Peyer's patch (tissue), 4 donors: ENCODE measurements at places on chromosomes 2 and 18. TPM values are rescaled to one million over a fixed set of nuclear protein-coding genes. Genes with fewer than 3 reads are reported as not detected.

GRCh38 chr2:134819334-134819733 is 19.1 kb upstream of the ACMSD start:
- no peak for DNase-seq

LNPK gene
- 16.1 TPM for total RNA-seq

DNA sequence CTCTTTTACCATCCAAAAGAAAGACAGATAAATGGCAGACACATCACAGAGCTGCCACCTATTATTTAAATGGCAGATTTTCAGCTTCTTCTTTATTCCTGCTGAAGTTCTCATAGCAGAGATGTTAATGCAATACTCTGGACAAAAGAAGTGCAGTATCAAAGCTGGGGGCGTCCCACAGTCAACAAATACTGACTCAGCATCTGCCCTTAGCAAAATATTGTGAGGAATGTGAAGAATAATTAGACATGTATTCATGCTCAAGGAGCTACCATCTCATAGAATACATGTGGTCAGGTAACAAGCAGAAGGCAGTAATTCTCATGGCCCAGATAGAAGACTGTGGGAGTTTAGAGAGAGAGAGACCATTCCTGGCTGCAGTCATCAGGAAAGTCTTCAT is 108.0 kb upstream of the TANK start:
- no peak for DNase-seq

DNA sequence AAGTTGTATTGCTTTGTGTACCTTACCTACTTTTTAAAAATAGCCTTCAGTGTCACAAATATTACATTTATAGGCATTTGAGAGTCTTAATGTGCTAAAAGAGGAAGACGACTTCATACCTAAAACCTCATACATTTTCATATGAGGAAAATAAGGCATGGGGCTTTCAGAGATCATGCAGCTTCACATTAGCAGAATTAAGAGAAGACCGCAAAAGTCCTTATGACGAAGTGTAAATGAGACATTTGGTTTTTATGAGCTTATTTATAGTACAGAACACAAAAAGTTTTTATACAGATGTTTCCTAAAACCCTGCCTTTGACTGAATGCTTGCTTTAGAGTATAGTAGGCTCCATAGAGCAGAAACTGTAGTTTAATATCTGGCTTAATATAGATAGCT is 10.1 kb upstream of the CCDC138 start:
- no peak for DNase-seq

- no peak for DNase-seq
Observed at GRCh38 chr2:85854897-85855296, 33.9 kb downstream of the ST3GAL5 start.

GRCh38 chr2:100704711-100705110 is 115.2 kb upstream of the NPAS2 start:
- DNase-seq: no peak

AFF3 gene
- total RNA-seq: 216 TPM

DNA sequence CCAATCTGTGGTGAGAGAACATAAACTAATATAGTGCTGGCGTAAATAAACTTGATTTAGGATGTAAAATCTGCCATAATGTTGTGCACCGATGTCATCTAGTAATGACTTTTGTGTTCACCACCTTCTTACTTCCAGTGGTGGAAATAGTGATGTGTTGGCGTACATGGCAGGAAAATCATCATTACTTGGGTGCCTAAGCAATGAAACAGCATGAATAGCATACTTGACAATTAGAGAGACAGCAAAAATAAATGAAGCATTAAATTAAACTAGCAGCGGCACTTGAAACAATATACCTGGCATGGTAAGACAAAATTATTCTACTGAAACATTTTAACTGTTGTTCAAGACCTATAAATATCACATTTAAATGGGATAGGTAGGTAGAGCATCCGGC is 73.2 kb upstream of the DSC1 start:
- DNase-seq: no peak

GRCh38 chr2:113791697-113792590 is 35.5 kb upstream of the SLC35F5 start:
- DNase-seq: no peak

DNA sequence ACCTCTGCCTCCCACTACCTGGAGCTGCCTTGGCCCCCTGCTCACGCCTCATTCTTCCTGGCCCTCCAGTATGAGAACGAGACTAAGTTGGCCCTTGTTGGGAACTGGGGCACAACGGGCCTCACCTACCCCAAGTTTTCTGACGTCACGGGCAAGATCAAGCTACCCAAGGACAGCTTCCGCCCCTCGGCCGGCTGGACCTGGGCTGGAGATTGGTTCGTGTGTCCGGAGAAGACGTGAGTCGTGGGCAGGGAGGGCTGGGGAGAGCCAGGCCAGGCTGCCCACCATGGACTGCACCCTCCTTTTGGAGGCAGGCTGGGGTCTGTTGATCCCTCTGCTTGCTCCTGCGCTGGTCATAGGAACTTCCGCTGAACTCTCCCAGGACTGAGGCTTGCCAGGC is 114.7 kb downstream of the DYSF start:
- no peak for DNase-seq
